Left ventricle myocardium superior (tissue), 1 donor: ENCODE measurements at places on chromosomes 2 and 18.

DNA sequence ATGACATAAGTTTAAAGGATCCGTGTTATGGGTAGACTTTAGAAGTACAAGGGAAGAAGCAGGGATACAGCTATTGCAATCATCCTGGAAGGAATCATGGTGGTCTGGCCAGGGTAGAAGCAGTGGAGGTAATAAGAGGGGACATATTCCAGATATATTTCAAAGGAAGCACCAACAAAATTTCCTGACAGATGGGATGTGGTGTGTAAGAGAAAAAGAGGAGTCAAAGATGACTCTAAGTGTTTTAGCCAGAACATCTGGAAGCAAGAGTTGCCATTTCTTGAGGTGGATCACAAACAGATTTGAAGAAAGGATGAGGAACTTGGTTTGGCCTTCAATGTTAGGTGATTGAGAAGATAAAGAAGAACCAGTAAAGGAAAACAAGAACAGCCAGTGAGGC, 133.1 kb upstream of the CTAGE1 start:
- no peak for DNase-seq

DNA sequence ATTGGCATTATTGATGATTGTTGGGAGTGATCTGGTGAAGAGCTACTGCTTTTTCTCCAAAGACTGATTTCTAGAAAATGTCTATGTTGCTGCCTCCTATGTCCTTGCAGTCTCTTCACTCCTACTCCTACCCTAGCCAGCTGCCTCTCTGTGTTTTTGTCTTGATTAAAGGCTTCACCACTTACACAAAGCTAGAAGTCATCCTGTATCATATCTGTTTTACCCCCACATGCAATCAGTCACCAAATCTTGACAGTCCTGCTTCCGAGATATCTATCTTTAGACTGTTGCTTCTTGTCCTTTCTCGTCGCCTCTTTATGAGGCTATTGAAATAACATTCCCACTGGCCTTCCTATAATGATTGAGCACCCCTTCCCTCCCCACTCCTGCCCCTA, 84.5 kb upstream of the ITGA4 start:
- DNase-seq: no peak

DNA sequence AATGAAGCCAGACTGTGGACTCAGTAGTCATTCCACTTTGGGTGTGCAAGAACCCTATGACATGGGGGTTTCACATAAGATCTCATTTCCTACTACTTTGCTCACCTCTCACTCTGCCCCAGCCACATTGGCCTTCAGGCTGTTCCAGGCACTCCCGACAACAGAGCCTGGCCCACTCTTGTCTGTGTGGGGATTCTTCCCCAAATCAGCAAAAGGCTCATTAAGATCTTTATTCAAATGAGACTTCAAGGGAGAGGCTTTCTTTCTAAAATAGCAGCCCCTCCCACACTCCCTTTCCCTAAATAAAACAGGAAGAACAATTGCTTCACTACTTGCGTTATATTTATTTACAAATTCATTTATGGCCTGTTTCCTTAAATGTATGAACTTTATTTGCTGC, 3.5 kb upstream of the CDC42EP3 start:
- no peak for DNase-seq

GRCh38 chr2:180716186-180717180, 263.9 kb upstream of the UBE2E3 start:
- no peak for DNase-seq

DNA sequence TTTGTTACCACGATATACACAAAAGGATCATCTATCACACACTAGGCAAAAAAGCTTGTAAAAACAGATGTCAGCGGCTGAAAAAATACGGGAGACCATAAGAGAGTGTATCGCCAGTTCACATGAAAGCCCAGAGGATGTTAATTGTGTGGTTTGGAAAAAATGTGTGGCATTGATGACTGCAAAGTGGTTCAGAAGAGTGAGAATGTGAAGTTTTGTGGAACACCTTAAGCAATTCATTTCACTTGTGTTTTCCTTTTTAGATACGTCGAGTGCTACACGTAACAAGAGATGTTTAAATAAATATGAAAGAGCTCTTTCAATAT, 61.7 kb upstream of the DAPL1 start:
- no peak for DNase-seq

DNA sequence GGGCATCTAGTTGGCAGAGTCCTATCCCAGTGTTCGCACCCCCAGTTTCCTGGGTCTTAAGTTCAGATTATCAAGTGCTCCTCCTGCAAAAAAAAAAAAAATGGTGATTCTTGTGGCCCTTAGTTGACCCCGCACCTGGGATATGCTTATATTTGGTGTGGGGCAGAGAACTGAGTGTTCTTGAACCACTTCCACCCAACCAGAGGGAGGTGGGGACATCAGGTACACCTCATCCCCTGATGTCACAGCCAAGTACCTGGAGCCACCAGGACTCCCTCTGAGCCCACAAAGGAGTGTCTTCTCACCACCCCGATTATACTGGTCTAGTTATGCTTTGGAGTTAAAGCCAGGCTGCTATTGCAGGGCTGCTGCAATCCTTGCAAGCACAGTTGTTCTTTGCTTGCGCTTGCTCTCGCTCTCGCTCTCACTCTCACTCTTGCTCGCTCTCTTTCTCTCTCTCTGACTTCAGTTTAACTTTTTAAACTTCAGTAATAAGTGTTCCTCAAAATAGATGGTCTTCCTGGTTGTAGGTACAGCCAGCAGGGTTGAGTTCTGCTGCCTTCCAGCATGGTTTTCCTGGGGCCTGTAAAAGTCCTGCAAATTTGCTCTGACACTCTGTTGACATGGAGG, 265.7 kb downstream of the NEDD4L start:
- no peak for DNase-seq

DNA sequence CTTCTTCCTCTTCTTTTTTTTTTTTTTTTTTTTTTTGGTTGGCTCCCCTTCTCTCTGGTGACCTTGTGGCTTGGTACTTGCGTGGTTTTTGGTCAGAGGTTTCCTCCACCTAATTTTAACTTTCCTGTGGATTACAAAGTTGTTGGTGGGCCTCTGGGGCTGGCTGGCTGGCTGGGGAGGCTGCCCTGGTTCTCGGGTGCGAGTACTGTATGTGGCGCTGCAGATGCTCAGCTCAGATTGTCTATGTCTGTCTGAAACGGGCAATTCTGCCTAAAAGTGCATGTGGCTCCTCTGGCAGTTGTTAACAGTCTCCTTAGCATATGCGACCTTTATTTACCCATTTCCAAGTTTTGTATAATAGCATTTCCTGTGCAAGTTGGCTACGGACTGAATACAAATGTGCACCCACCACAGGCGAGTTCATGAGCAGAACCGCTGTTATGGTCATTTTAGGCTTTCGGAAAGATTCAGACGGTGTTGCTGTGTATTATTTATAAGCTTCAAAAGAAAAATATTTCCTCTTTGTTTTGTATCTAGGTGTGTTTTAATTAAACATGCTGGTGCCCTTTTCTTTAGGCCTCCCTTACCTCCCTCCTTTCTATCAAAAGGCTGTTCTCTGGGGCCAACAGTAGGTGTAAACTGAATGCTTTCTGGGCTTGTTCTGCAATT, 4.4 kb downstream of the TBR1 start:
- no peak for DNase-seq

DNA sequence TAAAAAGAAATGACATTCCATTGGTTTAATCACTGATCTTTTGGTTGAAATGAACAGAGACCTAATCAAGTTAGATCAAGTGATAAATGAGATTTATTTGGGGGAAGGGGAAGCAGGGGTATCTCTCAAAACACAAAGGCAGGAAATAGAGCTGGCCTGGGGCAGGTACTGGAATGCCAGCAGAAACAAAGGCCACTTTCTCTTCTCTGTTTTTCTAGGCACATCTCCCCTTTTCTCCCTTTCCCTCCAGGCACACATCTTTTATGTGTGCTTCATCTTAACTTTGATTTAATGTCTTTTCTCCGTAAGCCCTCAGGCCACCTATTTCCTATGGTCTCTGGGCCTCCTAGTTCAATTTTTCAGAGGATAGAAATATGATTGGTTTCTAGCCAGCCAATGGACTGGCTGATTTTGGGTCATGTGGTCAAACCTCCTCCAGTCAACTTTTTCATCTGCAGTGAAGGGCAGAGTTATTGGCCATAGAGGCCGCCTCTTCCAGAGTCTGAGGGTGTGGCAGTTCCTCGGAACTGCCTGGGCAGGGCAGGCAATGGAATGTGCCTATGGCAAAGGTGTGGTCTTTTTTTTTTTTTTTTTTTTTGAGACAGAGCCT, 58.9 kb upstream of the FAM136A start:
- DNase-seq: no peak

DNA sequence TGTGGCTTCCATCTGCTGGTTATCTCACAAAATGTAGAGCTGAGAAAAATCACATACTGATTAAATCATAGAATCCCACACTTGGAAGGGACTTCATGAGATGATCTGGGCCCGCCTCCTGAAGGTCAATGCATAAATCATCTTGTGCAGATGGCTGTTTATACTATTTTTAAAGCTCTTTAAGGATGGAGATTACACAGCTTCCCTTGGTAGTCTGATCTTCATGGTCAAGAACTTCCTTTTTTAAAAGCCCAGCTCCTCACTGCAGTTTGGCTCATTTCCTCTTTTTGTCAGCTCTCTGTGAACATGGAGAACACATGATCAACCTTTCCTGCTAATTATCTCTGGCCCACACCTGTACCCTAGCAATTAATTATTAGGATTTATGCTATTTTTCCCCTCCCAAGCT, 25.9 kb downstream of the GCG start:
- DNase-seq: no peak

- DNase-seq: no peak
Observed at GRCh38 chr2:65548576-65549256, 116.3 kb upstream of the SPRED2 start.

- DNase-seq: no peak
Observed at GRCh38 chr2:78817430-78817829, 208.1 kb upstream of the REG3G start.

DNA sequence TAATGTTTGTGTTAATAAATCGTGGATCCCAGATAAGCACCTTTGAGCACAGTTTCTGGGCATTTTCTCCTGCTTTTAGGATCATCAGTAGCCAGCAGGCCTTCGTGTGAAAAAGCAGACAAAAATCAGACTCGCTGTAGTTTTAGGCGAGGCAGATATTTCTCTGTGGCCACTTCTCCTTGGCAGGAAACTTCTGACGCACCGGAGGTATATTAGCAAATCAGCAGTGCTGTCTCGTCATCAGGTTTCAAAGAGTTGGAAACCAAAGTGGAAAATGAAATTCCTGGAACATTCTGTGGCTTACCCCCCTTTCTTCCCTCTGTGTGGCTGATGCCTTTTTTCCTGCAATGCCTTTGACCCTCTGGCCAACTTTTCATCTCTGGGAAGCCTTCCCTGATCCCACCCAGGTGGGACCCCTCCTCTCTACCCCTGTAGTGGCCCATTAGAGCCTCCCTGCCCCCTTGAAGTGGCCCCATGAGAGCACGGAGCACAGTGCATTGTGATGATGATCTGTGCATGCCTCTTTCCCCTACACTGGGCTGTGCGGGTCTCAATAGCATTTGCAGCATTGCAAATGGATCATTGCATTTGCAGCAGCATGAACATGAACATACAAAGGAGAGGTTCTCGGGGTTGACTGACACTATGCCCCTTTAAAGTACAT, 93.3 kb downstream of the RNF144A start:
- DNase-seq: no peak

DNA sequence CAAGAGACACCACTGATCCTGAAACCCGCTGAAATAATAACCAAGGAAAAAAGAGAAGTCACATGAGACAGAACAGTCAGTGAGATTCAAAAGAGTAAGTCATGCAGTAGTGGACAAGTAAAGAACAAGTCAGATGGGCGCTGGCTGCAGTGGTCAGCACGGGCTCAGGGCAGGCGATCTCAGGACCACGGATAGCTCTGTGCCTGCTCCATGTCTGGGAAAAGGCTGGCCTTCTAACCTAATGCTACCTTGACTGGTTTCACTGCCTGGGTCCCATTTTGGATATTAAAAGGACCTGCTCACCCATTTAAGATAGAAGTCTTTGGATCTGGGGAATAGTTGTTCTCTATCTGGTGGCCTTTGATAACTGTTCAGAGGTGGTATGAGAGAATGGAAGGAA, 61.7 kb upstream of the LCLAT1 start:
- no peak for DNase-seq

DNA sequence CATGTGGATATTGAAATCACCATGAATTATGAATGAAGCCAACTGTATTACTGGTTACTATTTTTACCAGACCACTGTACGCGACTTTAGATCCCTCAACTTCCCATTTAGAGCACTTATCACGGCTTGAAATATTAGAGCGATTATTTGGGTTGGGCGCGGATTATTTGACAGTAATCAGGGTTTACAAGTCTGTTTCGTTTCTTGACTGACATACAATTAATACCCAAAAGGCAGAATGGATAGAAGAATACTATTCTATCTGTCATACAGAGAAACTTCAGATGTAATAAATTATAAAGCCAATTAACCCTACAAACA, 496 bp upstream of the NAPG start:
- DNase-seq: no peak
